ENCODE measurements at places on chromosomes 6 and 20.

GRCh38 chr20:17036541-17036940, 190.3 kb upstream of the PCSK2 start:
- DNase-seq: no peak

- DNase-seq: no peak
Measured at GRCh38 chr20:2165871-2166270, 64.2 kb downstream of the STK35 start.

DNA sequence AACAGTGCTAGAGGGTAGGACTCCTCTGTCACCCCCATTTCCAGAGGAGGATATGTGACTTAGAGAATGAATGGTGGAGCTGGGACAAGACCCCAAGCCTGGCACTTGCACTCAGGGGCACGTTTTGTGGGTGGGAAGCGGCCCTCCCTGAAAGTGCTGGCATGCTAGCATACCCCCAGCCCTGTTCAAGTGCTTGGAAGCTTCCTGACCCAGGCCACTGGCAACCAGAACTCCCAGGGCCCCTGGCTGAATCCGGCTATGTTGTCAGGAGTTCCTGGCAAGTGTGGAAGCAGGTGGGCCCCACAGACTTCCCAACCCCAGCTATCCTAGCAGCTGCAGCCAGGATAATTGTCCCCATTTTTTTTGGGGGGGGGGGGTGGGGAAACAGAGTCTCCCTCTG, 35.6 kb upstream of the TGM2 start:
- no peak for DNase-seq

- no peak for DNase-seq
Measured at GRCh38 chr6:144185133-144185836, 35.0 kb downstream of the STX11 start.

- no peak for DNase-seq
Measured at GRCh38 chr20:55514531-55514930, 490.8 kb downstream of the CBLN4 start.

- peak; percentile 54 for DNase-seq
Measured at GRCh38 chr20:4192378-4193068, 177.2 kb upstream of the RNF24 start.
